ENCODE measurements at places on chromosomes 7 and 10.

GRCh38 chr10:31036209-31036608 is 4.5 kb upstream of the ZNF438 start:
- DNase-seq, result no peak

DNA sequence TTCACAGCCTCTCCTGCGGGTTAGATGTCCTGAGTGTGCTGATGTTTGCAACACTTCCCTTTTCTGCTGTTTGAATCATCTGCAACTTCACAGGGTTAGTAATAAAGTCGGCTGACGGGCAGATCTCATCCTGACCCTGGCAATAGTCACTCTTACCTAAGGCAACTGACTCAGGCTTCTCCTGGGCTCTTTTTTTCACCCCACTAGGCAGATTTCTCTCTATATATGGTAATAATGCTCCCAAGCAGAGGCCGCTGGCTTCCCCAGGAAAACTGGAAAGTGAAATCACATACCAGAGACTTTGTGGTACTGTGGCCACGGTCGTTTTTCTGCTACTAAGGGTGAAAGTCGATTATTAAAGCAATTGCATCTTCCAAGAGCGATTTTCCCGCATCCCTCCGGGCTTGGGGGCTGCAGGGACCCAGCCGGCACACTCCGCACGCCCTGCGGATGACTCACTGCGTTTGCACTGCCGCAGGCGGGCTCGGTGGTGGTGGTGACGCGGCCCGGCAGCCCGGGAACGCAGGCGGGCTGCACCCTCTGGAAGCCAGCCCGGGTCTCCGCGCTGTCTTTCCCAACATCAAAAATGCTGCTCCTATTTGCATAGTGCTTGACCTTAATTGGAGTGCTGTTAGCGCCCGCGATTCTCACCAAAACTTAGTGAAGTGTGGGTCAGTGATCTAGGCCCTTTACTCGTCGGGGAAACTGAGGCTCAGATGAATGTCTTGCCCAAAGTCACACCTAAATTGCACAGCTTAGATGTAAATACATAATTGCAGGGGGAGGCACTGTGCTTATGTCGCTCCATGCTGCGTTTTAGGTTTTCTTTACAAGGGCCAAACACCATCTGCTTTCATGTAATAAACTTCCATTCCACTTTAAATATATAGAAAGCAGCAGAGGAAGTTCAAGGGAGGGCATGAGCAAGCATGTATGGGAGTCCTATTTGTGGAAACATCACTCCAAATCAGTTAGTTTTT is 47.6 kb upstream of the ITGB1 start:
- no peak for DNase-seq

- no peak for DNase-seq
Observed at GRCh38 chr7:103487419-103487818, 41.4 kb upstream of the SLC26A5 start.

- no peak for DNase-seq
Observed at GRCh38 chr7:87850836-87851593, 25.1 kb downstream of the SLC25A40 start.

GRCh38 chr10:125149036-125149679 is 11.2 kb downstream of the CTBP2 start:
- DNase-seq, result no peak

- DNase-seq, result no peak
Observed at GRCh38 chr7:51288896-51289622, 27.6 kb downstream of the COBL start.

DNA sequence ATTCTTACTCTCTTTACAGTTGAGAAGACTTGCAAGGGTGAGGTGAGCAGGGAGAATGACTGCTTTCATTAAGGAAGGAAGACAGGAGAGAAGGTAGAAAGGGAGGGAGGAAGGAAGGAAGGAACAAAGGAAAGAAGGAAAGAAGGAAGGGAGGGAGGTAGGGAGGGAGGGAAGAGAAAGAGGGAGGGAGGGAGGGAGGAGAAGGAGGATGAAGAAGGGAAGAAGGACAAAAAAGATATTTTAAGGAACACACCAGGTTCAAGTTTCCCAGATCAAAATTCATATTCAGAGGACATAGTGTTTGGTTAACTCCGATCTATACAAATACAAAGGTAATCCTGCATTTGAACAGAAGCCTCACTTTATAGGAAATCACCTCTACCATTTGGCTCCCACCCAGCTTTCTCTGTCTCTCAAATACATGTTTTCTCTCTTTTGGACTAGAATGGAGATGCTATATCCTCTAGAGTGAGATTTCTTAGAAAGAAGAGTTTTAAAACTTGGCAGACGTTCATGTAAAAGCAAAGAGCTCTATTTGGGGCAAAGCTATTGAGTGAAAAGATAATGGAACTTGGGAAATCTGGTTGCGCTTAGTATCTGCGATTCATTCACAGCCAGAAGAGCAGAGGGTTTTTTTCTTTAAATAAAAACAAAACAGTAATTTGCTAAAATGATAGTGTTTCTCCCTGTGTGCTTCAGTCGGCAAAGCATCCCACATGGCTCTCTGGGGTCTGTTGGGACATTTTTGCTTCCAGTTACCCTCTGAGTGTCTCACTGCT is 261.9 kb upstream of the LYZL1 start:
- DNase-seq, result no peak

DNA sequence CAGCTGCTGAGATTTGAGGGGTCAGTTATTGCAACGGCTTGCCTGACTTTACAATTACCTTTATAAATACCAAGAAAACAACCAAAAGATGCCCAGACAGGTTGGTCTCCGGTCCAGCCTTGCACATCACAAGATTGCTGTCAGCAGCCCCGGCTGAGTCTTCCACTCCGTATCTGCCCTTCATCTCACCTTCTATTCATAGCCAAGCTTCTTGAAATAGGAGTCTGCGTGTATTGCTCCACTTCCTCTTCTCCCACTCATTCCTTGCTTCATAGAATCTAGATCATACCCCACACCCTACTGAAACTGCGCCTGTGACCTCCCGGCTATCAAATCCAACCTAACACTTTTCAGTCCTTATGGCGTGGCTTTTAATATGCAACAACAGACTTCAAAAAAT is 31.1 kb upstream of the USP6NL start:
- no peak for DNase-seq

- no peak for DNase-seq
Observed at GRCh38 chr7:47709051-47709450, 127.1 kb upstream of the TNS3 start.

GRCh38 chr7:32879460-32879859 is 12.1 kb downstream of the KBTBD2 start:
- DNase-seq, result no peak

DNA sequence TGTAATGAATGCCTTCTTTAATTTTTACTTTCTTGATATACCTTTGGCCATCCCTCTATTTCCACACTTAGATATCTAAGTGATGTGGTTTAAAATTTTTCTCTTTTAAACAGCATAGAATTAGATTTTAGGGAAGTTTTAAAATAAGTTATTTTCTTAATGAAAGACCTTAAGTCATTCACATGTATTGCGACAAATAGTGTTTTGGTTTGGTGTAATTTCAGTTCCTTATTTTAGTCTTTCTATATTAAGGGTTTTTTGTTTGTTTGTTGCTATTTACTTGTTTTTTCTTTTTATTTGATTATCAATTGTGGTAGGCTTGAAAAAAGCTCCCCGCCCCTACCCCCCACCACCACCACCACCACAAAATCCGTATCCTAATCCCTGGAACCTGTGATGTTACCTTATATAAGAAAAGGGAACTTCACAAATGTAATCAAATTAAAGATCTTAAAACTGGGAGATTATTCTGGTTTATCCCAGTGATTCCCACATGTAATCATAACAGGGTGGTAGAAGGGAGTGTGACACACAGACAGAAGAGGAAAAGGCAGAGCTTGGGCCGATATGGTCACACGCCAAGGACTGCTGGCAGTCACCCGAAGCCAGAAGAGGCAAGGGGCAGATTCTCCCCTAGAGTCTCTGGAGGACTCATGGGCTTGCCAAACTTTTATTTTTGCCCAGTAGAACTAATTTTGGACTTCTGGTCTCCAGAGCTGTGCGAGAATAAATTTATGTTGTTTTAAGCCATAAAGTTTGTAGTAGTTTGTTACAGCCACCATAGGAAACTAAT is 149.7 kb downstream of the NPSR1 start:
- no peak for DNase-seq

GRCh38 chr10:75972491-75973276 is 541.3 kb downstream of the LRMDA start:
- no peak for DNase-seq

- DNase-seq, result no peak
Observed at GRCh38 chr10:113663142-113663541, 699 bp downstream of the NRAP start.

GRCh38 chr7:106225856-106226255 is 58.9 kb downstream of the NAMPT start:
- DNase-seq, result no peak

DNA sequence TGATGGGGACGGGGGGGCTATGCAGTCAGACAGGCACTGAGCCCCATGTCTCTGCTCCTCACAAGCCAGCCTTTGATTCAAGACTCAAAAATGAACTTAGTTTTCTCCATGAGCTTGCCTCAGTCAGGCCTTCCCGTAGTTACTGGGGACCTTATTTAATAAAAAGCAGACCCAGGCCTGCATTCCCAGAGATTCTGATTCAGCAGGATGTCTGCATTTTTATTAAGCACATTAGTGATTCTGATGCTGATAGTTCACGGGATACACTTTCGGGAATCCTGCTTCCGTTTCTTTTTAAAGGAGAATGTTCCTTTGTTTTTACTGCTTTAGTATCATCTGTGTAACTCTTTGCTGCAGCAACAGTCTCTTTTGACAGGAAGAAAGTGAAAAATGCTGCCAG is 28.3 kb upstream of the PLPP4 start:
- DNase-seq, result no peak

DNA sequence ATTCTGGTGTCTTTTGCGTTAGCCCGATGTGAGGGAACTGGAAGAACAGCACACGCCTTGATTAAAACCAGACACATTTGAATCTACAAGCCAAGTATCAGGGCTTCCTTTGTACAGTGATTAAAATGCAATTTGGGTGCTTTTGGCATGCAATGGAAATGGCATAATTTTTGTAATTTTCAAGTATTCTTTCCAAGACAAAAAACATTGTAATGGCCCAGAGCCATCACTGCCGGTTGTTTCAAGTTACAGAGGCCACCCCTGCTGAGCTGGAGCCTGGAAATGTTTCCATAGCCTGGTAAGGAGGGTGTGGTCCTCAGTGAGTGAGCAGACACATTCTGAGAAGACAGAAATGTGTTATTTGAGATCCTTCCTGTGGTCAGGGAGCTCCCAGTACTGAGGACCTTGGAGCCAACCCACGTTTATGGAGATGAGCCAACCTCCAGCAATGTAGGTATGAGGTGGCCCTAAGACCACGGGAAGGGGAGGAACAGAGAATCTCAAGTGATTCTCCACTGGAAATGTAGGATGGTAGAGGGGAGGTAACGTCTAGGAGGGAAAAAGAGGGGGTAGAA is 20.9 kb downstream of the TEX36 start:
- DNase-seq, result no peak

DNA sequence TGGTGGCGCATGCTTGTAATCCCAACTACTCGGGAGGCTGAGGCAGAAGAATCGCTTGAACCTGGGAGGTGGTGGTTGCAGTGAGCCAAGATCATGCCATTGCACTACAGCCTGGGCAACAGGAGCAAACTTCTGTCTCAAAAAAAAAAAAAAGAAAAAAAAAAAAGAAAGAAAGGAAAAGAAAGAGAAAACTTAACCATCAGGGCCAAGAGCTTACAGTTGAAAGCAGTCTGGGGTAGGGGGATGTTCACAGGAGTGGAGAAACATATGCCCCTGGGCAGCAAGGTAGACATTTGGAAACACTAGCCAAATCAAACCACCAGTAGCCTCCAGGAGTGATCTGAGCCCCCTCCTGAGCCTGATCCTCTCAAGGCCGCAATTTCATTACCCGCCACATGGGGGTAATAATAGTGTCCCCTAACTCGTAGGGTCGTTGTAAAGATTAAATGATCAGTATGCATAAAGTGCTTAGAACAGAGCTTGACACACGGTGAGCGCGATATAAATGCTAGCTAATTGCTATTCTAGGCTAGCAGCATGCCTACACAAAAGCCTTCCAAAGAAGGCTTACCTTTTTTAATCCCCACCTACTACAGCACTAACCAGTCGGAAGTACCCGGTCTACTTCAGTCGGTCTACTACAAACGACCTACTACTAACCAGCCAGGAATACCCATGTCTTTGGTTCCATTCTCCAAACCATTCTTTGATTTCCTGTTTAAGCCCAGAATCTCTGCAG is 274.3 kb upstream of the NEBL start:
- no peak for DNase-seq

DNA sequence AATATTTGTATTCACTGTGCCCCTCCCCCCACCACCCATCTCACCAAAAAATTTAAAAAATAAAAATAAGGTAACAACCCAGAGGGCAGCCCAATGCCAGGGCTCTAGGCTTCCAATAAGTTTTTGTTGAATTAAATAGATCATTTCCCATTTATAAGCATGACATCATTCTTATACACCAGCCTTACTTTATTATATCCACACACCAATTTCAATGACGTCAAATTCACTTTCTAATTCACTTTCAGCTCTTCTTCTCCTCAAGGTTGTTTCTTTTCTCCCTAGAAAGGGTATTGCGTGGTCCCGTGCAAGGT is 1.2 kb upstream of the DKK1 start:
- DNase-seq, result no peak

DNA sequence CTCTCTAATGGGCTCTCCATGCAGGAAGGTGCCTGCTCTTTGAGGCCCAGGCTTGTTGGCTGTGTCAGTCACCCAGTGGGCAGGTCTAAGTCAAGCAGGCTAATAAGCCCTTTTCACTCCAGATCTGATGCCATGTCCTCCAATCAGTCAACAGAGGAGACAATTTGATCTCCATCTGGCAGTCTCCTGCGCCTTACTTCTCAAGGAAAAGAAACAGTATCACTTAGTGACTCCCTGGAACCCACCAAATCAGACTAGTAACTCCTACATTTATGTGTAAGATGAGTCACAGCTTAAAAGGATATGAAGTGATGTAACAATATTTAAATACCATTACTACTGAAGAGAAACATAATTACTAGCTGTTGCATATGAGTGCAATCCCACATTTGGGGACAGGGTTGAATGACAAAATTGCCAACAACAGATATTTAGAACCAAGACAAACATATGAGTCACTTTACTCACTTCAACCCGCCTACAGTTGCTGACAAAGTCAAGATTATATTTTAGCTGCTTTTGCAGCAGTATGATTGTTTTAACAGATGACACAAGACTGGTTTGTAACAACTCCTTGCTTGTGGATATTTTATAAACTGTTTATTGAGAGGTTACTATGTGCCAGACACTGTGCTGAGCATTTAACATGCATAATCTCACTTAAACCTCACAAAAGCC is 72.1 kb downstream of the USP6NL start:
- no peak for DNase-seq

GRCh38 chr10:16756561-16757221 is 60.5 kb downstream of the RSU1 start:
- no peak for DNase-seq

DNA sequence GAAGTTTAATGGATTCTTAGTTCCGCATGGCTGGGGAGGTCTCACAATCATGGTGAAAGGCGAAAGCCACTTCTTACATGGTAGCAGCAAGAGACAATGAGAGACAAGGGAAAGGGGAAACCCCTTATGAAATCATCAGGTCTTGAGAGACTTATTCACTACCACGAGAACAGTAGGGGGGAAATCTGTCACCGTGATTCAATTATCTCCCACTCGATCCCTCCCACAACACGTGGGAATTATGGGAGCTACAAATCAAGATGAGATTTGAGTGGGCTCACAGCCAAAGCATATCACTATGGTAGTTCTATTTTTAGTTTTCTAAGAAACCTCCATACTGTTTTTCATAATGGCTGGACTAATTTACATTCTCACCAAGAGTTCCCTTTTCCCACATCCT is 36.7 kb downstream of the SPAM1 start:
- DNase-seq, result no peak

GRCh38 chr7:112112822-112113255 is 93.4 kb downstream of the DOCK4 start:
- no peak for DNase-seq

GRCh38 chr7:30545791-30546555 is 41.3 kb upstream of the GGCT start:
- no peak for DNase-seq
